Left forelimb (tissue), 1 donor: ENCODE measurements at places on chromosomes 1 and 21.

GRCh38 chr1:224472806-224473205 lies 38.2 kb upstream of the WDR26 start:
- no peak for DNase-seq

GRCh38 chr1:22556391-22557104 lies 6.7 kb upstream of the EPHA8 start:
- DNase-seq: no peak

DNA sequence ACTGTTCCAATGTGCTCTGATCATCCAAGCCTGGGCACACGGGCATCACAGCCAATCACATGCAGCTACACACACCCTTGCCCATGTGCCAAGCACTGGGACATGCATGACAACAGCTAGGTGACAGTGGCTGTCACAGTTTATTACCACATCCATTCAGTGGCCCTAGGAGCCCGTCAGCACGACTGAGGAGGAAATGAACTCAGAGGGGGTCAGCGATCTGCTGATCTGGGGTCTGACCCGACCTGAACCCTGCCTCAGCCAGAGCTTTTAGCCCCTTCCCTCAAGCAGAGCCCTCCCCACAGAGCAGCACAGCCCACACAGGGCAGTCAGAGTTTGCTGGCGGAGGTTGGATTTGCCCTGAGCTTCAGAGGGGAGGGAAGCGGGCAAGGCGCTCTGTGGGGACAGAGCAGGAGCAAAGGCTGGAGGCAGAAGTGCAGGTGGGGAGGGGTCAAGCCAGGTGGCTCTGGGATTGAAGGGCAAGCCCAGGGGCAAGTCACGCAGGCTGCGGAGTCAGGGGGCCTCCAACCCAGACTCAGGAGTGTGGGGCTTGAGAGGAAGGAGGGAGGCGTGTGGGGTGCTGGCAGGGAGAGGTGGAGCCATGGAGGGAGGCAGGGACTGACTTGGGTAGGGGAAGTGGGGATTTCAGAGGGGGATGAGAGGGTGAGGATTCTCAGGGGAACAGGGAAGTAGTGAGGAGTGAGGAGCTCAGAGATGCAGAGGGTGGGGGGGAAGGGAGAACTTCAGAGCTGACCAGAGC lies 10.4 kb downstream of the SH3BGRL3 start:
- no peak for DNase-seq

DNA sequence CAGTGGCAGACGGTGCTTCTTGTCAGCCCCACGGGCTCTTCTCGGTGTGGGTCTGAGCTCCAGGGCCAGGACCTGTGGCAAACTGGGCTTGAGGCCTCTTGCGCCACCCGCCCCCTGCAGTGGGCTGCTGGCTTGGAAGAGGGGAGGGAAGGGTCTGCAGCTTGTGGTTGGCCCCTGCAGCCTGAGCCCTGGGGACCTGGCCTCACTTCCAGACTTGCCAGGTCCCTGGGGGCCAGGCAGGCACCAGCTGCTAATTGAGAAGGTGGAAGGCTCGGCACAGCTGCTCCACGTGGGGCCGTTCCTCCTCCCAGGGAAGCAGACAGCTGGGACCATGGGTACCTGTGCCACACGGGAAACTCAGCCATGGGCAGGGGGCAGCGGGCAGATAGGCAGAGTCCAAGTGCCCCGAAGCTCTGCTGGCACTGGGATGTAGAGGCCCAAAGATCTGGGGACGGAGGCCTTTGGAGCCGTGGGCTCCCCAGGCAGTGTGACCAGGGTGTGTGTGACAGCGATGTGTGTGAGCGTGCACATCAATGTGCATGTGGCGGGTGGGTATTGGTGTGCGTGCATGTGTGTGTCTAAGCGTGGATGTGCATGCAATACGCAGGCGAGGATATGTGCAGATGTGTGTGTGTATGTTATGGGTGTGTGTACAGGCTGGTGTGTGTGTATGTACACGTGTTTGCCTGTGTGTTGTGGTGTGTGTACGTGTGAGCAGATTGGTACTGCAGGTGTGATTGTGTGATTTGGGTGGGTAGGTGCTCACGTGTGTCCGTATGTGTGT lies 39.3 kb downstream of the TP73 start:
- DNase-seq: no peak

GRCh38 chr1:47189844-47190508 lies at the start of gene PDZK1IP1:
Gene PDZK1IP1, minus strand, starts transcription at chr1:47190036. Its CDS starts 104 bp downstream, at chr1:47189932.
- DNase-seq: peak; percentile 64

- DNase-seq: no peak
Observed at GRCh38 chr21:44935533-44935927, 4.3 kb upstream of the SLX9 start.

DNA sequence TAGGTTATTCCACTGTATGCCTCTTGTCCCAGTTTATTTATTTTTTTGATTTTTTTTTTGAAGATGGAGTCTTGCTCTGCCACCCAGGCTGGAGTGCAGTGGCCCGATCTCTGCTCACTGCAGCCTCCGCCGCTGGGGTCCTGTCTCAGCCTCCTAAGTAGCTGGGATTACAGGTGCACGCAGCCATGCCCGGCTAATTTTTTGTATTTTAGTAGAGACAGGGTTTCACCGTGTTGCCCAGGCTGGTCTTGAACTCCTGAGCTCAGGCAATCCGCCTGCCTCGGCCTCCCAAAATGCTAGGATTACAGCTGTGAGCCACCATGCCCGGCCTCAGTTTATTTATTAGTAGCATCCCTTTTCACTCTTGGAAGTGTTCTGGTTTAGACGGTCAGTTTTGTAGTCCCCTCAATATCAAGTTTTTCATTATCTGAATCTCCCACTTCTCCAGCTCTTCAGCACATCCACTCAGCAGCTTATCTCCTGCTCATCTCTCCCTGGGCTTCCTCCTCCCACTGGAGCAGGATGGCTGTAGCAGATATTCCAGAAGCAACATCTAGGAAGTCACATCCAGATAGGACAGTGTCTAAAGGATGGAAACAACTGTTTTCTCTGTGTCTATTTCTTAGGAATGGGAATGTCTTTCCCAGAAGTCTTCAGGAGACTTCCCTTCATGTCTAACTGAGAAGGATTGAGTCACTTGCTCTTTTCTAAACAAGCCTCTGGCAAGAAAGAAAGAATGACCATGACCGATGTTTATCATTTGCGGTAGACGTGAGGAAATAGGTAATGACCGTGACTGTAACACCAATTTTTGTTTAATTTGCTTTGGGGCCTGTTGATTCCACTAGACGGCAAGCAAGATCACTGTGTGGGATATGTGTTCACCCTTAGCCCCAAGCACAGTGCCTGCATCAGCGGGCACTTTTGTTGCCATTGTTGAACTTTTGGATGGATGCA lies 14.4 kb downstream of the CCDC190 start:
- no peak for DNase-seq

- no peak for DNase-seq
Observed at GRCh38 chr1:5991381-5992025, 722 bp downstream of the NPHP4 start.

DNA sequence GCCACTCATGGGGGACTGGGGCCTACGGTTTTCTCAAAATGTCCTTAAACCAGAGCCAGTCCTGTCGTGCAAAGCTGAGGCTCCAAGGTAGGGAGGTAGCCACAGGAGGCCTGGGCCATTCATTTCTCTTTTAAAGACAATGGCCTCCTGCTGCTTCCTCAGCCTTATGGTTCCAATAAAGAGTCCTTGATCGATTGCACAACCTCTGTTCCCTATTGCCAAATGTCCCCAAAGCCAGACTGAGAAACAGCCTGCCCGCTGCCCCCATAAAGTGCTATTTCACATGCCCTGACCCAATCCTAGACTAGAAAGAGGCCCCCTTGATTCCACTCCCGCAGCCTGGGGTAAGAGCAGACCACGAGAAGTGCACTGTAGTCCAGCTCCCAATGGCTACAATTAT lies 166.7 kb downstream of the CLIC6 start:
- no peak for DNase-seq

- DNase-seq: no peak
Observed at GRCh38 chr1:6822530-6823359, 37.5 kb downstream of the CAMTA1 start.

DNA sequence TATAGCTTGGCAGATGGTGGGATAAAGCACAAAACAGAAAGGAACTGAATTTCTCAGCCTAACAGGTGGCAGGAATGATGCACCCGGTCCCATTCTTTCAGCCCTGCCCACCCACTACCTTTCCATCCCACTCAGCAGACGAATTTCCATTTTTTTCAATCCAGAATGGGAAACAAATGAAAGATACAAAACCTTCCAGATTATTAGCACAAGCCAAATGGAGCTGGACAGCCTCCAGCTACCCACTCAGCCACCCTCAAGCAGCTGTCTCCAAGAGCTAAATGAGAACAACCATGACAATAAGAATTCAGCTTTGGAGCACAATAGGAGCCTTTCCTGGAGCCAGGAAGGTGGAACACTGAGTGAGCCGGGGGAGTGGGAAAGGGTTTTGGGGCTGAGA lies 96.3 kb upstream of the ST6GALNAC5 start:
- no peak for DNase-seq

DNA sequence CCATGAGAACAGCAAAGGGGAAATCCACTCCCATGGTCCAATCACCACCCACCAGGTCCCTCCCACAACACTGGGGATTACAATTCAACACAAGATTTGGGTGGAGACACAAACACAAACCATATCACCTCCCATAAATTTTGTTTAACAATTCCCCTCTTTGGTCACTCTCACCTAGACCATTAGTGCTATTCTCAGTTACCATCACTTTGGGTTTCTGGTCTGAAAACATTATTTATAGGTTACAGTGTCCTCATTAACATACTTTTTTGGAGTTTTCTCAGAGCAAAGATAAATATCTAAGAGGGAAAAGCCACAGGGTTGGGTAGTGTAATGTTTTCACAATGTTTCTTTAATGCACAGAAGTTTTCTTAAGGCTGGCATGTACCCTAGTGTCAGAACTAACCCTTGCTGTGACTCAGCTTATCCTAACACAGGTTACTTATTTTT lies 47.7 kb upstream of the DNAH14 start:
- DNase-seq: no peak

DNA sequence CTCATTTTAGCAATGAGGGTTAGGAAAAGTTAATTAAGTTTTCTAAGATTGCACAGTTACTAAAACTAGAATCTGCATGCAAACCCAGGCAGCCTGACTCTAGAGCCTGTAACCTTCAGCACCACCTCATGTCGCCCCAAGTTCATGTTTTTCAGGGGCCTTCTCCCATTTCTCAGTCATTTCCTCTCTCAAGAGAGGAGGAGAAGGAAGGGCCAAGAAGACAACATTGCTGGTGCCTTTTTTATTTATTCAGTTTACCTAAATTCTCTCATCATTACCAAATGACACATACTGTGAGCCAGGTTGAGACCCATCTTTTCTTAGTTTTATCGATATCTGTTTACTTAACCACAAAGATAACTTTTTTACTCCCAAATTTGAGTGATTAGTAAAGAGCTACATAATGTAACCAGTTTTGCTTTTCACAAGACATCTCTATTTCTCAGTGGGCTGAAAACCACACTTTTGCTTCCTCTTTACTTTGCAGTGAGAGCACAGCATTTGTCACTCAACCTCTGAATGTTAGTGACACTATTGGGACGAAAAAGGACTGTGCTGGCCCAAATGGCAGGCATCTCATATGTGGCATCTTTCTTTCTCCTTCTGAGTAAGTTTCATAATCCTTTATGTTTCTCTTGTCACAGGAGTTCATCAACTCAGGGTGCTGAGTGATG lies at the start of gene CD101:
CD101 (plus strand) TSS at position 507 of the 674 bp plus-strand sequence; CDS start at position 565, 58 bp downstream.
- no peak for DNase-seq

GRCh38 chr1:202516434-202516877 lies 168.0 kb downstream of the PPP1R12B start:
- DNase-seq: no peak

DNA sequence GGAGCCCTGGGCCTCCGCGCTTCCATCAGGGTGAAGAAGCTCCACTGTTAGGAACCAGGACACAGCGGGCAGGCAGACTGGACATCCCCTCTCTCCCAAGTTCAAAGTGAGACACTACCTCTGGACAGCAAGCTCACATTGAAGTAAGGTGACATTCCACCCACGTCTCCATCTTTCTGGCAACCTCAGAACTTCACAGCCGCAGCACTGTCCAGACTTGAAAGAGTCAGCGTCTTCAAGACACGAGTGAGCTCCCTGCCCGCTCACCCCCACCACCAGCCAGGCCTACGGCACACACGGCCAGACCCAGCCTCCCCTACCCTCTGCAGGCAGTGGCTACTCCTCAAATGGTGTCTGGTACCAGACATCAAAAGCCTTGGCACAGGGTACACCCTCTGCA lies 11.1 kb downstream of the WDR4 start:
- no peak for DNase-seq

- DNase-seq: no peak
Observed at GRCh38 chr1:52296345-52296744, 69.7 kb downstream of the CC2D1B start.

GRCh38 chr1:22018583-22019559 lies 17.4 kb downstream of the CELA3A start:
- no peak for DNase-seq
